G401 (cell line): ENCODE measurements at places on chromosomes 12 and 14. TPM values are rescaled to one million over a fixed set of nuclear protein-coding genes. Genes with fewer than 3 reads are reported as not detected.

The BEST3 gene
- total RNA-seq: 0.61 TPM in 1 of 2 replicates, not detected in the other

The CARMIL3 gene
- total RNA-seq: 0.74 and 1.6 TPM in 2 replicates

The CEBPE gene
- total RNA-seq: not detected in 2 replicates

The GNB3 gene
- 0.25 and 3.8 TPM in 2 replicates for total RNA-seq

The KRT84 gene
- total RNA-seq: not detected in 2 replicates

The NDRG2 gene
- total RNA-seq: 28.6 and 40.4 TPM in 2 replicates

The BBOF1 gene
- 2.5 and 4.5 TPM in 2 replicates for total RNA-seq

The GYS2 gene
- total RNA-seq: not detected in 2 replicates
